ENCODE measurements at places on chromosomes 1 and 21.

DNA sequence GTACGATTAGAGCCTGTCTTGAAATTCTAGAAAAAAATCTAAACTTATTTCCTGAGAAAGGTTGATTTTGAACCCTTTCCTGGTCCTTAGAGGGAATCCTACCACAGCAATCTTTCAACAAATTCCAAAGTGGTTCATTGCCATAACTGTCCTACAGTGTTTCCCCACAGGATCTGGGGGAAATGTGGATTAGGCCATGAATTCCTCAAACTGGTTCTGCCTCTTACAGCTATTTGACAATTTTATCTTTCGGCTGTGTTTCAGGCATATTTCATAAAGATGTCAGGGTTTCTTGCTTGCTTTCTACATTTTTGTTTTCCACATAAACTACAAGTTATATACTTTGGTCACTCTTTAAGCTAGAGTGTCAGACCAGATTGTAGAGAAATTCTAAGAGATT lies 544 bp upstream of the ZP4 start:
- no peak for DNase-seq

- peak; percentile 64 for DNase-seq
Measured at GRCh38 chr21:16308269-16308668, 578.5 kb downstream of the USP25 start.

GRCh38 chr1:201753492-201753891 lies 75.5 kb upstream of the IPO9 start:
- no peak for DNase-seq

GRCh38 chr1:115545791-115546733 lies 95.7 kb upstream of the VANGL1 start:
- peak; percentile 91 for DNase-seq

GRCh38 chr1:97721221-97721620 lies 199.6 kb downstream of the DPYD start:
- DNase-seq, result no peak

GRCh38 chr1:61442544-61442943 lies 282.4 kb downstream of the TM2D1 start:
- DNase-seq, result no peak

- no peak for DNase-seq
Measured at GRCh38 chr1:38269923-38270848, 223.6 kb upstream of the POU3F1 start.

- DNase-seq, result no peak
Measured at GRCh38 chr21:37381883-37382585, 15.5 kb downstream of the DYRK1A start.

DNA sequence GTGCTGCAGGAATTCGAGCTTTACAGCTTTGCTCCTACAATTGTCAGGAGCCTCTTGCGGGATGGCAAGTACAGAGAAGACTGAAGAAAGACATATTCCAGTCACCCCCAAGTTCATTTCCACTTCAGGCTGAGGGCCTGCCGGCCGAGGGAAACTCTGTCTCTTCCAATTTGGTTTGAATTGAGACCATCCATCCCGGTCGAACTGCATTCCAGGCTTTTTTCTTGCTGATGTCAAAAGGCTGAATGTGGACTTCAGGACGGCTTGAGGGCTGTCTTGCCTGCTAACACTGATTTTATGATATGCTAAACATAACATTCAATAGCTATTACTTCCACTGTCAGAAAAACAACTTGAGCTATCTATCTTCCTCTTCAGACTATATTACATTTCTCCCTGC lies 79.8 kb upstream of the PLXNA2 start:
- no peak for DNase-seq

DNA sequence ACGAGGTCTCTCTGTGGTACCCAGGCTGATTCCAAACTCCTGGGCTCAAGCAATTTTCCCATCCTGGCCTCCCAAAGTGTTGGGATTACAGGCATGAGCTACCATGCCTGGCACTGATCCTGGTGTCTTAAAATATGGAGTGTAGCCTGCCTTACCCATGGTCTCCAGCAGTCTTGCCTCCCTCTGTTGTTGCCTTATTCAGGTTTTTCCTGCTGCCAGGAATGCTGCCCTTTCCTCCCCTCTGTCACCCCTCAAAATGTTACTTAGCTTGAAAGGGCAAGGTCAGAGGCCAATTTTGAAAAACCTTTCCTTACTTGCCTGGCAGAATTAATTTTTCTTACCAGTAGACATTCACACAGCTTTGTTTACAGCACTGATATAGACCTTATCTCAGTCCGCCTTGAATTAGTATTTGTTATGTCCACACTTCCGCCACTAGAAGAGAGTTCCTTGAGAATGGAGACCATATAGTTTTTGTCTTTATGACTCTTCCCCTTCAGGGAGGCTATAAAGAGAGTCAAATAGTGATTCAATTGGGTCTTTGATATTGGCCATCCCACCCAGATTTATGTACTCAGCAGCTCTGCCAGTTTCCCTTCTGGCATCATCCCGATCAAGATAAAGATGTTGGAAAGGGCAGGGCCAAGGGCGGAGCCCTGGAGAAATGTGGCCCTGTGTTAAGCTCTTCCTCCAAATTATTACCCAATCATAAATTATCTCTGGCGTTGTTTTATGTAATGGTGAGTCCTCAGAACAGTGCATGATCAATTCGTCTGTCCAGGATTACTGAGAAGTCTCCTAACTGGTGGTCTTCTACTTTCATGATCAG lies 38.8 kb downstream of the C1orf21 start:
- peak; percentile 8 for DNase-seq
